GM23248 (cell line): ENCODE measurements at places on chromosomes 1 and 21. TPM values are rescaled to one million over a fixed set of nuclear protein-coding genes. Genes with fewer than 3 reads are reported as not detected.

- peak; percentile 20 for DNase-seq
- no peaks in the 10 kb centered on the region for H3K4me1 ChIP-seq
- H3K27ac ChIP-seq = no peak overlapping the region
- H3K36me3 ChIP-seq = peaks cover 18% of the 10 kb centered on the region
- H3K27me3 ChIP-seq = no peaks in the 10 kb centered on the region
Observed at GRCh38 chr1:25837262-25837875, 17.6 kb downstream of the MTFR1L start.

DNA sequence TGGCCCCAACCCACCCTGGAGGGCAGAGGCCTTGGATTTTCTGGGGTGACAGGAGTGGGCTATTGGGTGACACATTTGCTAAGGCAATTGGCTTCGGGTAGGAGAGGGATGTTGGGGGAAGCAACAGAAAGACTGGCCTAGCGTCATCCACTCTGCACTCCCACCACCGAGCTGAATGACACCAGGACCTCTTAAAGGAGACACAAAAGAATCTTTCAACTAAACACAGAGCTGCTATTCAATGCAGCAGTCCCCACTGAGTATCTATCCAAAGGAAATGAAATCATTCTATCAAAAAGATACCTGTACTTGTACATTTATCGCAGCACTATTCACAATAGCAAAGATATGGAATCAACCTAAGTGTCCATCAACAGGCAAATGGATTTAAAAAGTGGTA is 6.2 kb downstream of the TFF2 start:
- no peak overlapping the region for H3K4me3 ChIP-seq
- no peaks in the 10 kb centered on the region for H3K4me1 ChIP-seq
- H3K27me3 ChIP-seq = no peaks in the 10 kb centered on the region
- DNase-seq = no peak
- H3K27ac ChIP-seq = no peak overlapping the region
- no peaks in the 10 kb centered on the region for H3K36me3 ChIP-seq

GRCh38 chr1:8217011-8217711 is 100.8 kb upstream of the SLC45A1 start:
- H3K27me3 ChIP-seq = no peaks in the 10 kb centered on the region
- peak; percentile 62 for DNase-seq
- peaks cover 12% of the 10 kb centered on the region for H3K4me1 ChIP-seq
- no peak overlapping the region for H3K27ac ChIP-seq

- H3K27ac ChIP-seq = peak overlapping the region; percentile 94
- peaks cover 46% of the 10 kb centered on the region for H3K4me1 ChIP-seq
- H3K4me3 ChIP-seq = peak overlapping the region; percentile 63
- DNase-seq = peak; percentile 95
- H3K36me3 ChIP-seq = no peaks in the 10 kb centered on the region; the same call in 1 of the 2 replicates
Observed at GRCh38 chr1:170562646-170563338, 30.8 kb downstream of the GORAB start.

DNA sequence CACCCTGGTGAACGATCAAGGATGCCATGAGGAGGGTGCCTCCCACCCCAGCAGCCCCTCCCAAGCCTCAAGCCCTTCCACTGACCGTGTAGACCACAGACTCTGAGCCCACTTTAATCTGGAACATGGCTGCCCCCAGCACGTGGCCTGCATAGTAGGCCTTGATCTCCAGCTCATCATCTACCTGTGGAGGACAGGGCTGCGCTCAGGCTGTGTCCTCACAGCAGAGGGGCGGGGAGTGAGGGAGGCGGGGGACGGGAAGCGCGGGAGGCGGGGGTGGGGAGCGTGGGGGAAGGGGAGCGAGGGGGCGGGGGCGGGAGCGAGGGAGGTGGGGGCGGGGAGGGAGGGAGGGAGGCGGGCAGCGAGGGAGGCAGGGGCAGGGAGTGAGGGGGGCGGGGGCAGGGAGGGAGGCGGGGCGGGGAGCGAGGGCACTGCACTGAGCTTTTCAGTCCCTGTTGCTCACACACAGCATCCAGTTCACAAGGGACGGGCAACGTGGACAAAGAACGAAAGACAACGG is 7.1 kb downstream of the PUSL1 start:
- peaks cover 12% of the 10 kb centered on the region for H3K4me1 ChIP-seq
- H3K27ac ChIP-seq = no peak overlapping the region
- no peak for DNase-seq
- no peaks in the 10 kb centered on the region for H3K27me3 ChIP-seq
- peaks cover 16% of the 10 kb centered on the region; the same call in 1 of the 2 replicates for H3K36me3 ChIP-seq

- no peaks in the 10 kb centered on the region for H3K4me1 ChIP-seq
- H3K36me3 ChIP-seq = no peaks in the 10 kb centered on the region
- DNase-seq = no peak
- H3K27ac ChIP-seq = no peak overlapping the region
Observed at GRCh38 chr21:36745459-36745858, 46.5 kb downstream of the SIM2 start.

DNA sequence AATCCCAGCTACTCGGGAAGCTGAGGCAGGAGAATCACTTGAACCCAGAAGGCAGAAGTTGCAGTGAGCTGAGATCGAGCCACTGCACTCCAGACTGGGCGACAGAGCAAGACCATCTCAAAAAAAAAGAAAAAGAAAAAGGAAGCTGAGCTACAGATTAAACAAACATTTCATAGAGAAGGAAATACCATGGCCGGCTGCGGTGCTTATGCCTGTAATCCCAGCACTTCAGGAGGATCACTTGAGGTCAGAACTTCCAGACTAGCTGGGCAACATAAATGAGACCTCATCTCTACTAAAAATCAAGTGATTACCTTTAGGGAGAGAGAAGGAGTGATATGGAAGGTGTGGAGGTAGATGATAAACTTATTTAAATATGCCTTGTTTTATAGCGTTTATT is 14.0 kb upstream of the CFAP126 start:
- H3K36me3 ChIP-seq = no peaks in the 10 kb centered on the region
- no peaks in the 10 kb centered on the region for H3K27me3 ChIP-seq
- no peak for DNase-seq
- peaks cover 21% of the 10 kb centered on the region for H3K4me1 ChIP-seq

DNA sequence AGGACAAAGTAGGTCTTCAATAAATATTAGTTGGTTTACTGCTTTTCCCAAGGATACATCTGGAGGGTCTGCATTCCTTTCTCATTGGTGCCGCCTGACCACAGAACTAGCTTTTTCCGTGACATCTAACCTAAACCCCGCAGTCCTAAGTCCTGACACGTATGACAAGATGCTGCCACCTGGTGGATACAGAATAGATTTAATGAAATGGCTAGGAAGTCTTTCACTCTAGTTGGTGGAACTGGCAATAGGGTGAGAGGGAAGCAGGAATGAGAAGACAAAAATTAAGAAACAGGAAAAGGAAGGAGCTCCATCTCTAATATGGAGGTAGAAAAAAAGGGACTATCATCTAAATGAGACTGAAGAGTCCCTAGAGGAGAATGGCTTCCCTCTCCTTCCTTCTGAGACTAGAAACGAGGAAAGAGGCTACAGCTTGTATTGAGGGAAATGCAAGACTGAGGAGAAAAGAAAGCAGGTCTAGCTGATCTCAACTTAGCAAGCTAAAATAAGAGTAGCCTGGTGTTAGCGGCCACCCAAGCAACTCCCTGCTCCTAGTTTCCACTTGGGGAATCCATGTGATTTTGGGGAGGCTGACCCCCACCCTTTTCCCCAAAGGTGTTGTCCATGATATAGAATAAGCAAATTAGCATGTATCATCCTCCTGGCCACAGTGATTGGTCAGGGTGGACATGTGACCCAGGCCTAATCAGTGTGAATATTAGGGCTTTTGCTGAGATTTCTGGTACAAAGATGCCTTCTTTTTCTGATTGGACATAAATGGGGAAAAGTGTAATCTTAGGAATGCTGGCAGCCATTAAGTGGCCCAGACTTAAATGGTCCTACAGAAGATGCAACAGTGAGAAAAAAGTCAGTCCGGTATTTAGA is 5.9 kb downstream of the RFX5 start:
- peak; percentile 93 for DNase-seq
- H3K27me3 ChIP-seq = no peaks in the 10 kb centered on the region
- H3K4me3 ChIP-seq = no peak overlapping the region
- H3K36me3 ChIP-seq = no peaks in the 10 kb centered on the region

- peak; percentile 92 for DNase-seq
- H3K36me3 ChIP-seq = peaks cover 7% of the 10 kb centered on the region; the same call in 1 of the 2 replicates
- H3K27me3 ChIP-seq = no peaks in the 10 kb centered on the region
- H3K4me1 ChIP-seq = peaks cover 36% of the 10 kb centered on the region
- H3K4me3 ChIP-seq = peak overlapping the region; percentile 29; the same call in 1 of the 2 replicates
Observed at GRCh38 chr1:26991310-26992116, 2.0 kb upstream of the TRNP1 start.

GRCh38 chr1:239237912-239238311 is 148.5 kb upstream of the CHRM3 start:
- no peaks in the 10 kb centered on the region for H3K36me3 ChIP-seq
- no peaks in the 10 kb centered on the region for H3K27me3 ChIP-seq
- no peak for DNase-seq
- no peak overlapping the region for H3K4me3 ChIP-seq

DNA sequence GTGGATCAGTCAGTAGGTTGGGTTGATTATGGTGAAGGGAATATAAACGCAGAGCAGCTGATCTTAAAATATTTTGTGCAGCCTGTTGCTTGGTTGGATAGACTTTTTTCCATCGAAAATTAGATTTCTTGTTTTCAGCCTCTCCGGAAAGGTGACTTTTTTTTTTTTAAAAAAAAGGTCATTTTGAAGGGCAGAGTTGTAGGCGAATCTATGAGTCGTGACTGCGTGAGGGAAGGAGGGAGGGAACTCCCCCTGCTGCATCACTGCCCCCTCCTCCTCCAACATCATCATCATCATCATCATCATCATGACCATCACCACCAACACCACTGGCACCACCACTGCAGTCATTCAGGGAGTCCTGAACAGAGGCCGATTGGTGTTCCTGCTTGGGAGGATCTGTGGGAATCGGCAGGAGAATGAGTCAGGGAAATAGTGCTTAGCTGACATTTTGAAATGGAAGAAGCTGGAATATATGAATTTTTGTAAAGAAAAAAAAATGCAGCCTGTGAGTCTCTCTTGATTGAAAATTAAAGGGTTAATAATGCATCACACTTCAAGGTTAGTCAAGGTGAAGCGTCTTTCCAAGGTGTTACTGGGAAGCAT is 1.2 kb downstream of the ATP1B1 start:
- no peaks in the 10 kb centered on the region for H3K36me3 ChIP-seq
- 0 out of 2 replicates have a peak, but pooled peaks cover 4% of the 10 kb centered on the region for H3K27me3 ChIP-seq
- peak; percentile 55 for DNase-seq
- H3K27ac ChIP-seq = peak overlapping the region; percentile 11; the same call in 1 of the 2 replicates
- peaks cover 34% of the 10 kb centered on the region for H3K4me1 ChIP-seq

DNA sequence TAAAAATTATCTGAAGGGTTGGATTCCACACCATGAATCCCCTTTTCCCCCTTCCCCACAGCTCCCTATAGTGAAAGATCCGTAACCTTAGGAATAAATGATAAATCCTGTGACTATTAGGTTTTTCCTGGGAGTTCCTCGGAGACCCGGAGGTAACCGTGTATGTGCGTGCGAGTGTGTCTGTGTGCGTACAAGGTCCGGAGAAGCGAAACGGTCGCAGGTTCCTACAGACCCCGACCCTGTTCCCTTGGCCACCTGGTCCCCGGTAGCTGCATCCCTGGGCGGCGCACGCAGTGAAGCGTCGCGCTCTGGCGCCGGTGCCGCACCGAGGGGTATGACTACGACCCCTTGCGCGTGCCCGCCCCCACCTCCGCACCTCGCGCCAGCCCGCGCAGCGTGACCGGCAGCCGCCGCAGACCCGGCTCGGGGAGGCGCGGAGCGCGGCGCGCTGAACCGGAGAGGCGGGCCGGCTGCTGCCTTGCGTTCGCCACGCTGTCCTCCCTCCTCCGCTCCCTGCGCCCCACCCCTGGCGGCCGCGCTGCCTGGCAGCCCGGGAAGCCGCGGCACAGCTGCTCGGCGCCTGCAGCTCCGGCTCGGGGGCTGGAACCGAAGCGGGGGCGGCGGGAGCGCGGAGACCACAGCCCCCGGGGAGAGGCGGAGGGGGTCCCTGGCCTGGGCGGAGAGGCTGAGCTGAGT is at the start of gene AK5:
TSS of gene AK5 (plus strand) at position 529 of the 696 bp plus-strand sequence. CDS start 295 bp downstream, outside the sequence.
- H3K36me3 ChIP-seq = no peaks in the 10 kb centered on the region
- no peaks in the 10 kb centered on the region for H3K27me3 ChIP-seq
- peak within 1 kb of the TSS; percentile 93 for H3K4me3 ChIP-seq
- DNase-seq = peak; percentile 83

Gene DTL
- total RNA-seq = 8.2 and 10.5 TPM in 2 replicates

Gene TEX38
- total RNA-seq = not detected in 2 replicates

Gene OR2G3
- not detected in 2 replicates for total RNA-seq
